ENCODE measurements at places on chromosomes 2 and 18. TPM values are rescaled to one million over a fixed set of nuclear protein-coding genes. Genes with fewer than 3 reads are reported as not detected.
A peak's percentile ranks its signal among the peaks of the same experiment; 100 is the strongest.

The DCDC2C gene
- total RNA-seq = not detected

DNA sequence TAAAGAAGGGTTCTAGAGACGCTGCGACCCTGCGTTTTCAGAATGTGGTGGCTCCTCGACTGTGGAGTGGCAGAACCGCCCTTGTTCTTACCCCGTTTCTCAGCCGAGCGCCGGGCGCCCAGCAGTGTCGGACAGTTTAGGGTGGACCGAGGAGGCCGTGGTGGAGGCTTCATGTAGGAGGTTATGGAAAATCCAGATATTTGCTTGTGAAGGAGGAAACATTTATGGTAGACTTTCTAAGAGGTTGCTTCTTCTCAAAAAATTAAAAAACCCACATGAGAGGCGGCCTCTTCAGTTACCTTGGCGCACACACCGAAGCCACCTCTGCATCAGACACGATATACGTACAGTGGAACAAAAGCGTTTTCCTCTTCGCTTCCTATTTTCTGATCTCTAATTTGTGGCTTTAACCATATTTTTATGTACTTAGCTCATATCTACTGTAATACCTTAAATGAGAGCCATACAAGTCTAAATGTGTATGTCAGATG lies 120.8 kb downstream of the NFATC1 start:
- H3K27me3 ChIP-seq = no peaks in the 10 kb centered on the region
- peaks cover 6% of the 10 kb centered on the region for H3K4me1 ChIP-seq
- no peak overlapping the region for H3K4me3 ChIP-seq

DNA sequence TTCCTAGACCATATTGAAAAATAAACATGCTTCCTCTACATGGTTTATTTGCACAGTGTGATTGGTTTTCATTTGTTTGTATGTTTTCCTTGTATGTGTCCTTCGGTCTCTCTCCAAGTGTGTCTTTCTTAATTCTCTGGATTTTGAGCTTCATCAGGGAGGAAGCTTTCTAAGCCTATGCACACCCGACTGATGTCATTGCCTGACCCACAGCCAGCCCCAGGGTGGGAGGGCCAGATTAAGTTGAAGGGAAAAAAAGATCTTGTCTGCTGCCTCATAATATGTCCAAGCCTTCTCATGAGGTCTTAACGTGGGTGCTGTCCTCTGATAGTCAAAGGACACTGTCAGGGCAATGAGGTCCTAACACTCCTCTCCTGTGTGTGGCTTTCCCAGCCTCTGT lies 115.2 kb downstream of the MARCHF4 start:
- no peak overlapping the region for H3K27ac ChIP-seq
- H3K27me3 ChIP-seq = no peaks in the 10 kb centered on the region
- no peak for DNase-seq
- H3K4me1 ChIP-seq = no peaks in the 10 kb centered on the region
- H3K4me3 ChIP-seq = no peak overlapping the region

DNA sequence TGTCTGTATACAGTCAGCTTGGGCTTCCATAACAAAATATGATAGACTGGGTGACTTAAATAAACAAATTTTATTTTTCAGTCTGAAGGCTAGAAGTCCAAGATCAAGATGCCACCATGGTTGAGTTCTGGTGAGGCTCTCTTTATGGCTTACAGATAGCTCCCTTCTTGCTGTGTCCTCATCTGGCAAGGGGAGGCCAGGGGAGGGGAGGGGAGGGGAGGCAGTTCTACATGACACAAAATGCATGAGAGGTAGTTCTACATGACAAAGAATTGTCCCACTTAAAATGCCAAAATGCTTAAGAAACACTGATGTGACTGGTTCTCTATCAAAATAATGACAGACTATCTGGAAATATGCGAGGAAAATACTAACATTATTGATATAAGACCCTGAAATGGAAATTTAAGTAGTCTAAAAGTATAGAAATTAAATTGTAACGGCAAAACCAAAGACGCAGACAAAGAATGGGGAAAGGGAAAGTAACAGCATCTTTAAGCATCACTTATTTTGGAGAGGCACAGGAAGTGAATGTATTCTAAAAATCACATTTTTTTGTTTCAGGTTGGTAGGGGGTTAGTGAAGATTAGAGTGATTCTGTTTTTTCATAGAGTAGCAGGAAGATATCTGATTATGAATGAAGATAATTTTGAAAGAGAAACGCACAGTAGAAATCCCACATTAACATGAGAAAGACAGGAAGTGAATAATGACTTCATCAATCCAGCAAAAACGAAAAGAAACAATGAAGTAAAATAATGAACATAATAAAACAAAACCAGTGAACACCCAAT lies 131.4 kb downstream of the STRN start:
- no peak overlapping the region for H3K27ac ChIP-seq
- no peak for DNase-seq
- no peaks in the 10 kb centered on the region for H3K36me3 ChIP-seq
- no peaks in the 10 kb centered on the region for H3K27me3 ChIP-seq
- no peak overlapping the region for H3K4me3 ChIP-seq
- H3K4me1 ChIP-seq = no peaks in the 10 kb centered on the region

DNA sequence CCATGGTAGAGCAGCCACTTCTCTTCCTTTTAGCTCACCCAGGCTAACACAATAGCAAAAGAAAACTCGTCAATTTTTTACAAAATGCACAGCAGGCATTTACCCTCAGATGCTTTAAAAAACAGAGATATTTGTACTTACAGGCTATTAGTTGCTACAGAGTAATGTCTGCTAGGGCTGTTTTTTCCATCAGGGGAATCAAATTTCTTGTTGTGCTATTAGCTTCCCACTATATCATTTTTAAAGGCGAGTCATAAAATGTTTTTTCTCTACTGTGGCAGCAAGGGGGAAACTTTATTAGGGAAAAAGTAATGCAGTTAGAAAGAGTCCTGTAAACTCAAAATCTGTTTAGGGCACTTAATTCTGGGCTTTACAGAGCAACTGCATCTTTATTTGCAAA lies 277.9 kb upstream of the THSD7B start:
- DNase-seq = no peak
- no peaks in the 10 kb centered on the region for H3K4me1 ChIP-seq
- no peak overlapping the region for H3K4me3 ChIP-seq
- H3K27ac ChIP-seq = no peak overlapping the region

GRCh38 chr2:41913311-41913710 lies 134.5 kb upstream of the PKDCC start:
- no peaks in the 10 kb centered on the region for H3K27me3 ChIP-seq
- no peak overlapping the region for H3K27ac ChIP-seq
- H3K4me3 ChIP-seq = no peak overlapping the region
- H3K4me1 ChIP-seq = no peaks in the 10 kb centered on the region
- peak; percentile 49 for DNase-seq
- no peaks in the 10 kb centered on the region for H3K36me3 ChIP-seq

GRCh38 chr18:49788327-49788898 lies 24.9 kb downstream of the ACAA2 start:
- no peaks in the 10 kb centered on the region for H3K27me3 ChIP-seq
- no peak for DNase-seq
- H3K36me3 ChIP-seq = no peaks in the 10 kb centered on the region
- no peaks in the 10 kb centered on the region for H3K4me1 ChIP-seq
- H3K27ac ChIP-seq = peak overlapping the region; percentile 12

DNA sequence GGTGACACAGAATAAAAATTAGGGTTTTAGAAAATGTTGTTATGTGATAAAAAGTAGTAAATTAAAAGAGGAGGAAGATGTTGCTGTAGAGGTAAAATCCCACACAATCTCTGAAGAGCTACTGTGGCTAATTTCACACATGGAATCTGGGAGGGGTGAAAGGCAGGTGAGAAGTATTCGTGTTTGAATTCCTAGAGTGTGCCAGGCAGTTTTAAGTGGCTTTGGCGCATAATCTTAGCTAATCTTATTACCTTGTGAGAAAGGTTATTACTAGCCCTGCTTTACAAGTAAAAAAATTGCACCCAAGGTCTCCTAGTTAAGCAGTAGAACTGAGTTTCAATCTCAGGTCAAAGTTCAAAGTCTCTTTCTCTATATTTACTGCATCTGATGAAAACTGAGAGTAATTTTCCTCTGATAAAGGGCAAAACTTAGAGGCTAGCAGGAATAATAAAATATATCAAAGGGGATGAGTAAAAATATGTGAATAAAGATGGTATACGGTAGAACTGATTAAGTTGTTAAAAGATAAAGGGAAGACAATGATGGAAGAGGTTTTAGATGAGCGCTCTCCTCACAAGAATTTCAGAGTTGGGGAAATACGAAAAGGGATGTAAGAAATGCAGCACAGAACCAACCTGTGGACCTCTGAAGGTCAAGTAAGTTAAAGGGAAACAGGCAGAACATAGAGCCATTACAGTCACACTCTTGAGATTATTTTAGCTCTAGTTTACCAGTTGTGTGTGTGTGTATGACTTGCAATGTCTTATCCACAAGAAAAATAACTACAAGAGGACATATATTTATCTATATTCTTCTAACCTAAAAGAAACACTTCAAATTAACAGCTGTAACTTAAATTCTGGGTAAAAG lies 34.8 kb downstream of the GAREM1 start:
- H3K4me3 ChIP-seq = no peak overlapping the region
- no peak overlapping the region for H3K27ac ChIP-seq
- no peaks in the 10 kb centered on the region for H3K27me3 ChIP-seq

DNA sequence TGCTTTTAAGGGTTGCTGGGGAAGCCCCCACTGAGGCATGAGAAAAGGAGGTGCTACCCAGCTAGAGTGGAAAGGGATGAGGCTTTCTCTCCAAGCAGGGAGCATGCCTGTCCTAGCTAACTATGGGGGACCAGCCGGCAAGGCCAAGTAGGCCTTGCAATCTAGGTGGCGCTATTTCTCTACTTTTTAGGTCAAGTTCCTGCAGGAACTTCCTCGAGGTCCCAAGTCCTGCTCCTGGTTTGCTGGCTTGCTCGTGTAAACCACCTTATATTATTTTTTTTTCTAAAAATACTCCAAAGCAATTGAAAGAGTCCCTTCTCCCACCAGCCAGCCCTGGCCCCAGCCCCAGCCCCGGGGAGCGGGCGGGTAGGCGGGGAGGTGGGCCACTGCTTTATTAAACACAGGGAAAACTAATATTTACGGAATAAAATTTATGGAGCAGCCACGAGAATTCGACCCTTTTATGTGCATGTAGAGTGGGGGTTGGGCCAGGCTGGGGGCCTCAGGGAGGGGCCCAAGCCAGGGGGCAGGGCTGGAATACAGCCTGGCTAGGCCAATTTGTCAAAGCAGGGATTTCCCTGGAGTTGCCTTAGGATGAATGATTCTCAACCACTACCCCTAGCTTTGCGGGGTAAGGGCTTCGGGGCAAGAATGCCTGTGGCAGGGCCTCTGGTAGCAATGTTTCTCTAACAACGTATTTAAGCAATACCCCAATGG lies 12.8 kb upstream of the IHH start:
- no peak overlapping the region for H3K27ac ChIP-seq
- H3K36me3 ChIP-seq = peaks cover 31% of the 10 kb centered on the region
- H3K4me1 ChIP-seq = no peaks in the 10 kb centered on the region
- H3K27me3 ChIP-seq = no peaks in the 10 kb centered on the region

DNA sequence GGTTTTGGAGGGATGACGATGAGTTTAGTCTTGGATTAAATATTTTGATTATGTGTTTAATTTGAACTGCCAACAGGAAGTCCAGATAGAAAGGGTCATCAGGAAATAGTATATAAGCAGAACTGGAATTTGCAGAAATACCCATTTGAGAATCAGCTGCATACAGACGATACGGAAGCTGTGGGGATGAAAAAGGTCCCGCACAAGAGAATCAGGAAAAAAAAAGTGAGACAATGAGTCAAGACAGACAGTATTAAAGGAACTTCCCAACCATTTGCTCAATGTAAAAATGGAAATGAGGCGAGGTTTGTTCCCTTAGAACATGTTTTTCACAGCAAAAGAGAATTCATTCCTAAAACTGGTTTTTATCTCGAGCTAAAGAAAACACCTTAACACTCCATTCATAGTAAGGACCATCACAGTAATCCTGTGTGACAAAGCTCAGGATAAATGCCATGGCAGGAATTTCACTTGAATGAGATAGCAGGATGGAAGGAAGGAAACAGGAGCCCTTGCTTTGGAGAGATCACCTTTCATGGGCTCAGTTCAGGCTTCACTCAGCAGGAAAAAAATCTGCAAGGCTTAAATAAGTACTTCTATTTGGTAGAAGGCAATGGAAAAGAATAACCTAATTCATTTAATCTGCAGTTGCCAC lies 29.3 kb downstream of the BCL2 start:
- DNase-seq = no peak
- H3K27ac ChIP-seq = no peak overlapping the region
- H3K27me3 ChIP-seq = no peaks in the 10 kb centered on the region

DNA sequence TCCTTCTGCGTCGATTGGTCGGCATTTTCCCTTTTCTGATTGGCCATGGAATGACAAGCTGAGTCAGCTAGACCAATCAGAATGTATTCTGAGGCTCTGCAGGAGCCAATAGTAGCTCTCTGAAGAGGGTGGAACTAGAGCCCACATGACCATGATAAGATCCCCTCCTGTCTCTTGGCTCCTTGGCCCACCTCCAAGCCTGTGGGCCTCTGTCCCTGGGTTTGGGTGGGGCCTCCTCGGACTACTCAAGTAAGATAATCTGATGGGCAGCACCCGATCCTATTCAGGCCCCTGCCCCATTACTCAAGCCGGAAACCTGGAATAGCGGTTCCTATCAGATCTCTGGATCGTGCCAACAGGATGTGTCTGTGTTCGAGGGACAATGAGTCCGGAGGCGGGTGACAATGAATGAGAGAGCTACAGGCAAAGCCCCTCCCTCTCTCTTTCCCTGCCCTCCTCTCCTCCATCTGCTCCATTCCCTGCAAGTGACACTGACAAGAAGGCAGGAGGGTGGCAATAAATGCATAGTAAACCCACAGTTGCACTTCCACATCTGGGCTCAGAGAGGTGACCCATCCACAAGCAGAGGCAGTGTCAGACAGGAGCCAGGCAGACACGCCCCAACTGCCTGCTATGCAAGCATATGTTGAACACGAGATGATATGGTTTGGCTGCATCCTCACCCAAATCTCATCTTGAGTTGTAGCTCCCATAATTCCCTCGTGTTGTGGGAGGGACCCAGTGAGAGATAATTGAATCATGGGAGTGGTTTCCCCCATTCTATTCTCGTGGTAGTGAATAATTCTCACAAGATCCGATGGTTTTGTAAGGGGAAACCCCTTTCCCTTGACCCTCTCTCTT lies 114.7 kb downstream of the TNS1 start:
- H3K4me1 ChIP-seq = peaks cover 26% of the 10 kb centered on the region
- no peak for DNase-seq
- no peaks in the 10 kb centered on the region for H3K27me3 ChIP-seq
- no peak overlapping the region for H3K4me3 ChIP-seq
- peaks cover 79% of the 10 kb centered on the region for H3K36me3 ChIP-seq

GRCh38 chr2:12303181-12304030 lies 413.3 kb upstream of the TRIB2 start:
- H3K4me3 ChIP-seq = no peak overlapping the region
- H3K27ac ChIP-seq = no peak overlapping the region
- no peak for DNase-seq
- H3K4me1 ChIP-seq = no peaks in the 10 kb centered on the region

GRCh38 chr2:204827701-204828590 lies 282.7 kb downstream of the PARD3B start:
- no peak for DNase-seq
- H3K4me1 ChIP-seq = no peaks in the 10 kb centered on the region
- H3K4me3 ChIP-seq = no peak overlapping the region

GRCh38 chr2:234133004-234133403 lies 82.5 kb downstream of the SPP2 start:
- no peaks in the 10 kb centered on the region for H3K36me3 ChIP-seq
- no peaks in the 10 kb centered on the region for H3K27me3 ChIP-seq
- no peak overlapping the region for H3K27ac ChIP-seq

All from vagina (tissue), 2 donors.